Mesothelial cell of epicardium (in vitro differentiated cells): ENCODE measurements at places on chromosomes 12 and 14. TPM values are rescaled to one million over a fixed set of nuclear protein-coding genes. Genes with fewer than 3 reads are reported as not detected.

- DNase-seq: no peak
- H3K27me3 ChIP-seq: no peaks in the 10 kb centered on the region
- no peak overlapping the region for H3K4me3 ChIP-seq
- H3K27ac ChIP-seq: peak overlapping the region; percentile 85
- peaks cover 60% of the 10 kb centered on the region for H3K4me1 ChIP-seq
Observed at GRCh38 chr12:2286461-2287131, 233.8 kb downstream of the CACNA1C start.

DNA sequence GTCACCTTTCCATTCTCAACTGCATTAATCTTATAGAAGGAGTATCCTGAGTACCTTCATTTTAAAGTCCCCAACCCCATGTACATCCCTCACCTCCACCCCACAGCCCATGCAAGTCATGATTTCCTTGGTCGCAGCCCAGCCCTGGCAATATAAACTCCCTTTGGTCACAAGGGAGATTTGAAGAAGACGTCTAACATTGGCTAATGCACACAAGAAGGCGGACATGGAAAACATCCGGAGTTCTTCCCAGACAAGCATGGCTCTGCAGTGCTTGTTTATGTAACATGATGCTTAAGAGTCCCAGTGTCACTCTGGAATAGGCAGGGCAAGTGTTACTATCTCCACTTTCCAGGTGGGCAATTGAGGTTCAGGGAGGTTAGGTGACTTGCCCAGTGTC, 277.6 kb downstream of the DPF3 start:
- DNase-seq: no peak
- peak overlapping the region; percentile 75 for H3K27ac ChIP-seq
- H3K4me3 ChIP-seq: peak overlapping the region; percentile 10
- peaks cover 56% of the 10 kb centered on the region for H3K4me1 ChIP-seq
- peaks cover 7% of the 10 kb centered on the region for H3K27me3 ChIP-seq

- no peak overlapping the region for H3K27ac ChIP-seq
- peaks cover 2% of the 10 kb centered on the region for H3K36me3 ChIP-seq
- no peak for DNase-seq
- no peaks in the 10 kb centered on the region for H3K4me1 ChIP-seq
- peaks cover 34% of the 10 kb centered on the region for H3K27me3 ChIP-seq
- no peak overlapping the region for H3K4me3 ChIP-seq
Observed at GRCh38 chr14:97106609-97107008, 309.4 kb downstream of the VRK1 start.

Gene PLEKHA5
- total RNA-seq: 50.3 to 53.7 TPM (median 52.0 TPM) in 3 replicates

DNA sequence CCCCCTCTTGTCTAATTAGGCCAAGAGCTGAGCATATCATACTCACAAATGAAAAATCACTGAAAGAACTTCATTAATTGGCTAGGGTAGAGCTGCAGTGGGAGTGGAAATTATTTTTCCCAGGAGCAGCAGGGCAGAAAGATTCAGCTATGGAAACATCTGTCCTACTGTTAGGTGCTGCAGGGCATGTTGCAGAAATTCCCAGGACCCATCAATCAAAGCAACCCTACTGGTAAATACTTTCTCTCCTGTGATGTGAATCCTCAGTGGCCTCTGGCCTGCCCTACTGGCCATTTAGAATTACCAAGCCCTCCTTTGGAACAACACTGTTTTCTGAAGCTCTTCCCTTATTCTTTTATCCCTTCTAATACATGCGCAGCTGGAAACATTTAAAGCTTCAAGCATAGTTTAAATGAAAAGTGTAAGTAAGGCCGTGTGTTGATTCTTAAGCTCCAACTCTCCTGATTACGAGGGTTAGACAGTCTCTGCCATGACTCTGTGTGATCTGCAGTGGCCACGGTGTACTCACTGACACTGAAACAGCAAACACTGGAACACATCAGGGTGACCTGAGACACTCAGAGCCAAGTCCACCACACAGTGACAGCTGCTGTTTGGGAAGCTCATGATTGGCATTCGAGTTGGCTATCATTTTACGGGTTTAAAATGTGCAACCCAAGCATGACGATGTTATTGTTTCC, 62.6 kb upstream of the TMCC3 start:
- peaks cover 21% of the 10 kb centered on the region for H3K4me1 ChIP-seq
- no peak for DNase-seq
- H3K27ac ChIP-seq: peak overlapping the region; percentile 9
- no peaks in the 10 kb centered on the region for H3K36me3 ChIP-seq
- no peaks in the 10 kb centered on the region for H3K27me3 ChIP-seq

DNA sequence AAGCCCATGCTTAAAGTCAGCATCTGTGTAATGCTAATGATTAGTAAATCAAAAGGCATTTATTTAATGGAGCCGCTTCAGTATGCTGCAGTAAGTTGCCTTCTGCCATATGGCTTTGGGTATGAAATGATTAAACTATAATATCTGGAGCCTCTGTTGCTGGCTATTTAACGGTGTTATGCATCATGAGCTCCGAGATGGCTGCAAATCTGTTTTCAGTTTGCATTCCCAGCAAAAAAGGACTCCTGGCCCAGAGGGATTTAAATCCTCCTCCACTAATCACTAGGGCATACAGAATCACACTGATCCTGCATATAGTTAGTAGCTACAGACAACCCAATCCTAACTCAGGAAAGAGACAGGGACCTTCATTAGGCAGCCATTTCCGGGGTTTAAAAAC, 171.5 kb upstream of the EEA1 start:
- no peak for DNase-seq
- no peaks in the 10 kb centered on the region for H3K36me3 ChIP-seq
- H3K27ac ChIP-seq: no peak overlapping the region
- no peak overlapping the region for H3K4me3 ChIP-seq
- H3K27me3 ChIP-seq: no peaks in the 10 kb centered on the region

DNA sequence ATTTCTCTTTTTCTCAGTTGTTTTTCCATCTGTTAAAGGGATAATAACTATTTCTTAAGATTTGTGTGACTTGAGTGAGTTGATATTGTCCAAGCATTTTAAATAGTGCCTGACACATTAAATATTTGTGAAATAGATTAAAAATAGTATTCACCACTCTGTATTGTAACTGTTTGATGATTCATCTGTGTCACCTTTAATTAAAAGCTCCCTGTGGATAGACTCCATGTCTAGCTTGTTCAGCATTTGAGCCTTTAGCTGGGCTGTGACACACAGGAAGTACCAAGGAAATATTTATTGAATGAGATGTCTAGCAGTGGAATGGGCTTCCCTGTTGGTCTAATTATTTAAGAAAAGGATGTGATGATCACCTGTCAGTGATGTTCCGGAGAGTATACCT, 1.8 kb upstream of the GLIPR1L2 start:
- no peaks in the 10 kb centered on the region for H3K27me3 ChIP-seq
- peaks cover 31% of the 10 kb centered on the region for H3K4me1 ChIP-seq

Gene TSPAN19
- total RNA-seq: 0.31 to 0.66 TPM (median 0.51 TPM) in 3 replicates

Gene CCDC196
- total RNA-seq: not detected in 3 replicates

DNA sequence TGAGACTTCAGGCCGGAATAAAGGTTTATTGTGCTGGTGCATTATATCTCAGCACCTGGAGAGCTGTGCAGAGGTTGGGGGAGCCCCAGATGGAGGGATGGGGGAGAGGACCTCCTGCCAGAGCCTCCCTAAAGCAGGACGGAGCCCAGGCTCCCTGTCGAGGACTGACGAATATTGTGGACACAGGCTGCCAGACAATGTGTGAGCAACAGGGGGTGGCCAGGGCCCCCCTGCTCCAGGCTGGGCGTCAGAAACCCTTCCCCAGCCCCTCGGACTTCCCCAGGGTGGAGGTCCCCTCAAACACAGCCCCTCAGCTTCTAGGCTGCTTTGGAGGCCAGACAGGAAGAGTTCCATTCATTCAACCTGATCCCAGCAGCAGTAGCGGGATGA, 8.0 kb downstream of the TMEM119 start:
- no peak for DNase-seq
- H3K27me3 ChIP-seq: no peaks in the 10 kb centered on the region
- no peaks in the 10 kb centered on the region for H3K36me3 ChIP-seq

GRCh38 chr12:57744194-57744776, 554 bp upstream of the TSPAN31 start:
- peaks cover 17% of the 10 kb centered on the region for H3K4me1 ChIP-seq
- H3K4me3 ChIP-seq: peak overlapping the region; percentile 94
- DNase-seq: no peak
- peaks cover 23% of the 10 kb centered on the region for H3K36me3 ChIP-seq

Gene KLRC2
- total RNA-seq: not detected in 3 replicates

Gene WASHC3
- 27.9 to 28.8 TPM (median 28.5 TPM) in 3 replicates for total RNA-seq

DNA sequence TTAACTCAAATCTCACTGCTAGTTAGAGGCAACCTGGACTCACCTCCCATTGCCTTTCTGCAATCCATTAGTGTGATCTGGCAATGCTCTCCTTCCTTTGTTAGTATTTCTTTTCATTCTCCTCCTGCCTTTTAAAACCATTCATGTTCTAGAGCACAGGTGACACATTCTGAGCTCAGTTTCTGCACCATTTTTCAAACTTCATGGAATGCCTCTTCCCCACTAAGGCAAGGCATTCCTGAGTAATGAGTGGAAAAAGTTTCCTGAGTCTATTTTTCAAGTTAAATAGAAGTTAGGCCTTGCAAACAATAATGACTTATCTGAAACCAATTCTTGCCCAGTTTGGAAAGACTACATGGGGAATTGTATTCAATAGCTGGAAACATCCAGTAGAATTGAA, 1001.8 kb downstream of the BCL11B start:
- DNase-seq: no peak
- H3K4me1 ChIP-seq: no peaks in the 10 kb centered on the region
- H3K4me3 ChIP-seq: no peak overlapping the region
- H3K36me3 ChIP-seq: no peaks in the 10 kb centered on the region
- H3K27ac ChIP-seq: no peak overlapping the region
- H3K27me3 ChIP-seq: peaks cover 18% of the 10 kb centered on the region

DNA sequence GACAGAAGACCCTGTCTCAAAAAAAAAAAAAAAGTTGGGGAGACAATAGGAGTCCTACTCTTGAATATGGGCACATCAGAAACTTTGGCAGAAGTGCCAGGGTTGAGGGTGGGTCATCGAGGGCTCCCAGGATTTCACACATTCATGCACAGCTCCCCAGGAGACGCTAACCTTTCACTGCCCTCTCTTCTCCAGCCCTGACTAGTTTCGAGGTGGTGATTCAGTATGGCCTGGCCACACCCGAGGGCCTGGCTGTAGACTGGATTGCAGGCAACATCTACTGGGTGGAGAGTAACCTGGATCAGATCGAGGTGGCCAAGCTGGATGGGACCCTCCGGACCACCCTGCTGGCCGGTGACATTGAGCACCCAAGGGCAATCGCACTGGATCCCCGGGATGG, 29.4 kb upstream of the LRP1-AS start:
- peaks cover 9% of the 10 kb centered on the region for H3K4me1 ChIP-seq
- no peak for DNase-seq
- no peak overlapping the region for H3K27ac ChIP-seq
- no peak overlapping the region for H3K4me3 ChIP-seq
- no peaks in the 10 kb centered on the region for H3K27me3 ChIP-seq

GRCh38 chr14:104136472-104137296, 1.7 kb upstream of the KIF26A start:
- peak; percentile 40 for DNase-seq
- H3K27ac ChIP-seq: no peak overlapping the region
- H3K36me3 ChIP-seq: no peaks in the 10 kb centered on the region
- H3K4me3 ChIP-seq: peak overlapping the region; percentile 62
- peaks cover 26% of the 10 kb centered on the region for H3K4me1 ChIP-seq

DNA sequence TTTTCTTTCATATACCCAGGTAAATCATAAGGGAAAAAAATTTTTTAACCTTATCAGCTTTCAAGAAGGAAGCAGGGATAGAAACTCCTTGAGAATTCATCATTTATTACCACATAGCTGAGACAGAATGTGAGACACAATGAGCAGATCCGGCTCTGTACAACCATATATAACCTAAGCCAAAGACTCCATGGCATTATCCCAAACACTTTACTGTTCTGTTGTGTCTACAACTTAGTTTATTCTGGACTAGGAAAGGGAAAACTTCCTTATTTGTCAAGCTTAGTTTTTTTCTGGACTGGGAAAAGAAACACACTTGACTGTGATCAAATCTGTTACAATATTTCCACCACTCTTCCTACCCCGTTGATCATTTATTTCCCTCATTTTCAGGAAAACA, 38.3 kb upstream of the CATSPERB start:
- no peak overlapping the region for H3K27ac ChIP-seq
- H3K36me3 ChIP-seq: no peaks in the 10 kb centered on the region
- H3K27me3 ChIP-seq: no peaks in the 10 kb centered on the region
- H3K4me1 ChIP-seq: peaks cover 12% of the 10 kb centered on the region
- no peak overlapping the region for H3K4me3 ChIP-seq

Gene AKT1
- 116 to 122 TPM (median 117 TPM) in 3 replicates for total RNA-seq

DNA sequence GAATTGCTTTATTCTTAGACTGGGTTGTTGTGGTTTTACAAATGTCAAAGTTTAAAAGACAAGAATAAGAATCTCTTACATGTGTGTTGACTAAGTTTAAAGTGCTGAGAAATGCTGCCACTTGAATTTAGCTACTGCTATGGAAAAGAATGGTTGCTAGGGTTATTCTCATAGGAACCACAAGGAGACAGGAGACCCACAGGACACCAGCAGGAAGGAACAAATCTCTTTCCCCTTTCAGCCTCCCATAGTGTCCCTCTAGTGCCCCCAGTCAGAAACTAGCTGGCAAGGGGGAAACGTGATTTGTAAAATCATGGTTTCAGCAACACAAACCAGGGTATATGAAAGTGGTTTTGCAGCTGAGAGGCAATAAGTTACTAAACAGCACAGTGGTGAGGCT, 102.7 kb downstream of the ST8SIA1 start:
- no peaks in the 10 kb centered on the region for H3K36me3 ChIP-seq
- no peaks in the 10 kb centered on the region for H3K27me3 ChIP-seq
- peak overlapping the region; percentile 0 for H3K27ac ChIP-seq
- H3K4me3 ChIP-seq: no peak overlapping the region
- no peak for DNase-seq

DNA sequence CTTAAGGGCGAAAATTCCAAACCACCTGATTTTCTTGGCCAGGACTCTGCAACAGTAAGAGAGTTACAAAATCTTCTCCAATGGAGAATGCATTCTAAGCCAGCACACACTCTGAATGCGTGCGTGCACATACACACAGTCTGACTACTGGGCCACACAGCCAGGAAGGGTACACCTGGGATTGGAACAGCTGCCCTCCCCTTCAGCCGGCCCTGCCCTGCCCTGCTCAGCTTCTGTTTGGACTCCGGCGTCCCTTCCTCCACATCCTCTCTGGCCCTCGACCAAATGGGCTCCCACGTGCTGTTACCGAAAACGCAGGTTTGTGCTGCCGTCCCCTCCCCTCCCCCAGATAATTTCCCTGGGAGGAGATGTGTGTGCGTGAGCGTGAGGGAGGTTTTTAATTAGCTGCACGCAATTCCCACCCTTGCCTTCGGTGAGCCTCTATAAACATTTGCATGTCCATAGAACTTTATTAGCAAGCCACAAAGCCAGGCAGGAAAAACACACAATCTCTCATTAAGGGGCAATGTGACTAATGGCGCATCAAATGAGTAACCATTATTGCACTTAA, 43.0 kb downstream of the CCNK start:
- H3K36me3 ChIP-seq: no peaks in the 10 kb centered on the region
- H3K4me3 ChIP-seq: no peak overlapping the region
- peak overlapping the region; percentile 95 for H3K27ac ChIP-seq
- H3K27me3 ChIP-seq: no peaks in the 10 kb centered on the region

Gene PLEKHH1
- 20.5 to 21.4 TPM (median 21.0 TPM) in 3 replicates for total RNA-seq
